Kidney tubule cell (primary cell): ENCODE measurements at places on chromosomes 4 and X.

- DNase-seq, result no peak
Observed at GRCh38 chr4:140315438-140315837, 58.0 kb upstream of the SCOC start.

GRCh38 chr4:137032222-137032621 is 500.1 kb downstream of the PCDH18 start:
- peak; percentile 28 for DNase-seq

DNA sequence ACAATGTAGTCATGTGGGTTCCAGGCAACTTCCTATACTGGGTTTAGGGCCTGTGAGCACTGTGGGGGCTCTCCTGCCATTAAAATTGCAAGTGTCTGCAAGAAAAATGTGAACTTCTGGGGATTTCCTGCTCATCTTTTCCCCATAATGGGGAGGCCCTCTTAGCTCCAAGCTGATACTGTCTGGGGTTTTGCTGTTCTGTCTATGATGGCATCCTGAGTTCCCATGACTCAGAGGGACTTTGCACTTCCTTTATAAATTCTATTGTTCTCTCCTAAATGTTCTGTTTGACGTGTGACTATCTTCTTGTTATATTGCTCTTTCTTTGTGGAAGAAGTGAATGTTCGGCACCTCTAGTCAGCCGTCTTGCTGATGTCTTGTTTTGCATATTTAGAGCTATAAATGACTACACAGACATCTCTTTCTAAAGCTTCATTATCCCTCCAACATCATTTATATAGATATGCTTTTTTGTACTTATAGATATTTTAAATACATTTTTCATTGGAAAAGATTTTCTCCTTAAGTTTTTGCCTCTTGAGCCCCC is 465.8 kb downstream of the NAF1 start:
- peak; percentile 6 for DNase-seq

- DNase-seq, result peak; percentile 3
Observed at GRCh38 chr4:186486172-186486571, 69.2 kb downstream of the MTNR1A start.
